ENCODE measurements at places on chromosomes 7 and 10. TPM values are rescaled to one million over a fixed set of nuclear protein-coding genes. Genes with fewer than 3 reads are reported as not detected.

- no peak for DNase-seq
Observed at GRCh38 chr7:102117743-102118142, 168.9 kb upstream of the SH2B2 start.

GRCh38 chr10:115398026-115398425 is 304.9 kb downstream of the ATRNL1 start:
- no peak for DNase-seq

The CYP3A5 gene
- total RNA-seq: not detected

The ABCB1 gene
- total RNA-seq: 58.7 TPM

DNA sequence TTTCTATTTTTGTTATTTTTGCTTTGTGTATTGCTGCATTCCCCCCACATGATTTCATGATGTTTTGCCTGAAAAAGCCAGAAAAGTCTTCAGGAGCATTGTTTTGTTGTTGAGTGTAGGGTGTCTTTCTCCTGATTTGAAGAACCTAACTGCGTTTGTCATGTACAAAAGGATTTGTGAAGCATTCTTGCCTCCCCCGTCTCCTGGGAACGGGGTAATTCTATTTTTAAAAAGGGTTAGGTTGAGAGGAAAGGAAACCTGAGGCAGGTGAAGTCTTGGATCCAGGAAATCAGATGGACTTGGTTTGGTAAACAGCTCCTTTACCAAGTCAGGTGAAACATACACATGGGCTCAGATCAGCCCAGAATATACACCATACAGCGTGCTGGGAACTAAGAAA is 26.0 kb upstream of the BTBD16 start:
- DNase-seq: no peak

All from naive thymus-derived CD8-positive, alpha-beta T cell (primary cell).